ENCODE measurements at places on chromosomes 4 and X.

GRCh38 chr4:59630235-59630634, 1569.9 kb upstream of the ADGRL3 start:
- no peak for DNase-seq

- DNase-seq, result no peak
Observed at GRCh38 chrX:44705817-44706551, 137.8 kb upstream of the DUSP21 start.

- no peak for DNase-seq
Observed at GRCh38 chr4:81648576-81649275, 177.0 kb upstream of the RASGEF1B start.

GRCh38 chr4:123452616-123453015, 56.0 kb downstream of the SPRY1 start:
- DNase-seq, result peak; percentile 11

- DNase-seq, result no peak
Observed at GRCh38 chrX:10157032-10157341, 212 bp downstream of the CLCN4 start.

DNA sequence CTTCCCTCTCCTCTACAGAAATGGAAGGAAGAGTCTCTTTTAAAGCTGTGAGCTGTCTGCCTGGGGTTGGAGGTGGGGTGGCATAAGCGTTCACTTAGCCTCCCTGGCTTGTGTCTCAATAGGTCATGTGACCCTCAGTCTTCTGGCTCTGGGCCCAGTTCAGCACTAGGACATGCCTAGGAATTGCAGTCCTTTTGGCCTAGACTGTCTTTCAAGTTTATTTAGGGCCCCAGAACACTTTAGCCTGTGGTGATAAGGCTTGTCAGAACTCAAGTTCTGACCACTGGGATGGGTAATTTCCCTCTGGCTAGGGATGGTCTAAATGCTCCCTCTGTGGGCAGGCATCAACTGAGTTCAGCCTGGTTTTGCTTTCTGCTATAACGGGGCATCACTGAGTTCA, 34.3 kb upstream of the ARMCX4 start:
- no peak for DNase-seq

DNA sequence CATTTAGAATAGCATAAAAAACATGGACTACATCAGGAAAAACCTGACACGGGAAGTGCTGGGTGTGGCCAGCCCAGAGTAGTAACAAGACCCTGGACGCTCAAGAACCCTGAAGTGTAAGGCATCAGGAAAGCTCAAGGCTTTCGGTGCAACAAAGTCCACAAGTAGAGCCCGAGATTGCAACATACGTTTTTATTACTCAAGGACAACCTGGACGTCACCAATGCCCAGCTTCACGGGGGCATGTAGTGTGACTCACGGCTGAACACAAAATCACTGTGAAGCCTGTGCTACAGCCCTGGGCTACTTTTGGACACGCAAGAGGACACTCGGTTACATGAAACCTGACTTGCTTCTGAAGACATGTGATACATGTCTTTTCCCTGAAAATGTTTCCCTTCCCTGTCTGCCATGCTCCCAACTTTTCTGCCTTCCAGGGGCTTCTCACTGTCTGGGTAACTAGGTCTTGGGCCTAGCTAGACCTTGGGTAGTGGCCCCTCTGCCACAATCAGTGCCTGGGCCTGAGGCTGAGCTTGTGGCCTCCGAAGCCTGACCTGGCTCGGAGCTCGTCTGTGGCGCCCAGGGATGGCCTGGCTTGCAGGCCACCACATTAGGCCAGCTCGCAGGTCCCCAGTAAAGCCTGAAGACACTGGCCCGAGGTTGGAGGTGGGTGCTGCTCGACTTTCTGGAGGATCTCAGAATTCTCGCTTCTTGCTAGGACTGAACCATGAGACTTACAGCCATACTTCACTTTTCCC, 9.2 kb downstream of the IRAK1 start:
- no peak for DNase-seq

- DNase-seq, result no peak
Observed at GRCh38 chrX:140697618-140698017, 11.9 kb upstream of the LINC00632 start.

GRCh38 chr4:122960611-122961000, 38.2 kb upstream of the NUDT6 start:
- no peak for DNase-seq

DNA sequence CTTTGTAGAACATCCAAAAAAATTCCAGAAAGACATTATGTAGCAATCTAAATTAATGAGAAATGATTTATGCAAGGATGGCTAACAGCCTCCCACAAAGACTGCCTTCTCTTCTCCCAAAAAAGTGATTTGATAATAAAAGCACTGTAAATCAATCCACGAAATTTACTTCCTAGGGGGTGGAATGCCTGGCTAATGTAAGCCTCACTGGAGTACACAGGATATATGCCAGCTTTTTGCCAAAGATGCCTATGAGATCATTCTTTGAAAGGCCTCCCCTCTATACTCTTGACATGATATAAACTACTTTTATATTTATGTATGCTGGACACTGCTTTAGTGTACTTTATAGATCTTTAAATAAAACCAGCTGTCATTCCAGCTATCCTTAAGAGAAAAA, 211.1 kb downstream of the ADAMTS3 start:
- DNase-seq, result no peak

Measured in A549 (cell line).